ENCODE measurements at places on chromosomes 2 and 18.

GRCh38 chr2:223196331-223196730 is 144.3 kb downstream of the KCNE4 start:
- no peak for DNase-seq

GRCh38 chr2:180128861-180129260 is 121.8 kb upstream of the CWC22 start:
- no peak for DNase-seq

DNA sequence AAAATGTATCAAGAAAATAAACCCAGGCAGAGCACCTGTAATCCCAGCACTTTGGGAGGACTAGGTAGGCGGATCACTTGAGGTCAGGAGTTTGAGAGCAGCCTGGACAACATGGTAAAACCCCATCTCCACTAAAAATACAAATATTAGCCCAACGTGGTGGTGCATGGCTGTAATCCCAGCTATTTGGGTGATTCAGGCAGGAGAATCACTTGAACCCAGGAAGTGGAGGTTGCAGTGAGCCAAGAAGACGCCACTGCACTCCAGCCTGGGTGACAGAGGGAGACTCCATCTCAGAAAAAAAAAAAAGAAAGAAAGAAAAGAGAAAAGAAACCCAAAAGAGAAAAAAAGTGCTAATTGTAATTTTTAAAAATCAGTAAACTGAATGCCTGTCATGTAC is 41.4 kb downstream of the DDX18 start:
- no peak for DNase-seq

DNA sequence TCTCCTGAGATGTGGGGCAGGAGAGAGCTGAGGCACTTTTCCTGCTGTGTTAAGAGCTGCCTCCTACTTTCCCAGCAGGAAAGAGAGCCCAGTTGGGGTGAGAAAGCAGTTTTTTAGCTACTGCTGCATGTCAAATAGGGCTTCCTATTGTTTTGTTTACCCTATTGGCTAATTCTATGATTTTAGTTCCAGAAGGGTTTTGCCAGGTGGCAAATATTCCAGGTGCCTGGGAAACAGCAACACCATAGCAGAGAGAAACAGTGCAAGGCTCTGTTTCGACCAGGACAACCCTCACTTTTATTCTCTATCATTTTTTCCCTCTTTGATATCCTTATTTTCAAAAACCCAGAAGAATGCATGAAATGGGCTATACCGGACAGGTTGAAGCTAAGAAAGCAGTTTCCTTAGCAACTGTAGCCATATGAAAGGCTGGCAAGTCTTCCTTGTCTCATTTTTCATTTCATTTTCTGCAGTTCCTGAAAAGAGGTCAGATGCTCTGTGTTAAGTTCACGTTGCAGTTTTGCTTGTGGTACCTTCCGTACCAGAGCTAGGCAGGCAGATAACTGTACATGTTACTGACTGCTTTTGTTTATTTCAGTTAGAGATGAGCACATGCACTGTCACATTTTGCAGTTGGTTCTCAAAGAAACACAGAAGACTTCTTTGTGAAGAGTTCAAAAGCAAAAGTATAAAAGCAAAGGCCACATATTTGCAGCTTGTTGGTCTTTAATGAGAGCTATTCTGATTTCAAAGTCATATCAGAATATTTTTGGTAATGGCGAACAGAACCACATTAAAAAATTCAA is 84.8 kb downstream of the AQP4 start:
- DNase-seq = no peak

- no peak for DNase-seq
Measured at GRCh38 chr18:2846636-2847316, at the start of gene EMILIN2. TSS of gene EMILIN2 (plus strand) at chr18:2847006. CDS start at chr18:2847189, 183 bp downstream.

DNA sequence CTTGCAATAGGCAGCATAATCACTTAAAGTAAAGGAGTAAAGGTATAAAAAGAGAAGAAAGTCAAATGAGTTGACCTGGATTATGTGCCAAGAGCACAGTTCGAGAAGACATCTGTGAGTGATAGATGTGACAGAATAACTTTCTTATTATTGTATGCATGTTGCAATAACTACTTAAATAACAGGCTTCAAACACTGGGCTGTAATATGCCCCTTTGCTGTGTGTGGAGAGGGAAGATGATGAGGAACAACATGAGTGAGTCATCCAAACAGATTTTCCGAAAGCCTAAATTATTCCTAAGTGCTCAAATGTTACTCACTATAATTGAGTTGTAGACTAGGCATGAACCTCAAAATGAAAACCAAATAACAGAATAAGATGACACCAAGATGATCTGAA is 328.1 kb downstream of the EXOC6B start:
- DNase-seq = no peak

- DNase-seq = no peak
Measured at GRCh38 chr2:160932960-160933359, 227.3 kb upstream of the TANK start.

GRCh38 chr2:80560326-80560725 is 255.8 kb upstream of the LRRTM1 start:
- no peak for DNase-seq

GRCh38 chr2:44267796-44268648 is 7.3 kb upstream of the SLC3A1 start:
- no peak for DNase-seq

GRCh38 chr2:73908689-73909652 is 16.2 kb downstream of the ACTG2 start:
- no peak for DNase-seq

- no peak for DNase-seq
Measured at GRCh38 chr2:229160180-229160579, 110.9 kb downstream of the PID1 start.

DNA sequence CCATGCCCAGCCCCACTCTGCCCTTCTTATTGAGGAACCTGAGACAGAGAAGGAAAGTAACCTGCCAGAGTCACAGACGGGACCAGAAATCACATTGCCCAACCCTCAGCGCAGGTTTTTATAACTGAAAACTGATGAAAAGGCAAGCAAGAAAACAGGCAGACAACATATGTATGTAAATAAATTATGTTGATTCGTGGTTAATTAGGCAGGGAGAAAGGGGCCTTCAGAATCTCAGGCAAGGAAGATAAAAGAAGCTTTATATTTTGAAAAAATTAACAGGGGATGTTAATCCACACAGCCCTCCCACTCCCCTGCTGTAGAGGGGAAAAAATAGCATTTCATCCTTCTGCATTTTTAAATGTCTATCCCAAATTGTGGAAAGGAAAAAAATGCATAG is 378.5 kb downstream of the PIK3C3 start:
- DNase-seq = no peak

- DNase-seq = no peak
Measured at GRCh38 chr18:54742120-54742519, 86.2 kb upstream of the RAB27B start.

- DNase-seq = peak; percentile 47
Measured at GRCh38 chr2:878245-878930, 72.3 kb upstream of the SNTG2 start.

DNA sequence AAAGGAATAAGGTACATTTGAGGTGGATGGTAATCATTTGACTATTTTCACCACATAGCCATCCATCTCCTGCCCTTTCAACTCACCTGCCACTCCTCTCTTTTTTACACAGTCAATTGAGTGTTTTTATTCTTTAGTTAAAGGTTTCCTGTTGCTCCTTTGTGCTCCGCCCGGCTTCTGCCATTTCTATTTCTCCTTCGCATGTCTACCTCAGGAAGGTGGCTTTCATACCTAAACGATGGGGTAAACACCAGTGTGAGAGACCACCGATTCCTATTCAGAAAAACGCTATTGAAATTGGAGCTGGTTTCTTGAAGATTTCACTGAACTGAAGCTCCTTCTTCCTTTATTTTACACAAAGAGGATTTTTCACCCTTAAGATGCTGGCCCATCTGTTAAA is 1628.0 kb upstream of the PIK3C3 start:
- no peak for DNase-seq

- DNase-seq = no peak
Measured at GRCh38 chr18:58058720-58059119, 14.7 kb downstream of the NEDD4L start.

DNA sequence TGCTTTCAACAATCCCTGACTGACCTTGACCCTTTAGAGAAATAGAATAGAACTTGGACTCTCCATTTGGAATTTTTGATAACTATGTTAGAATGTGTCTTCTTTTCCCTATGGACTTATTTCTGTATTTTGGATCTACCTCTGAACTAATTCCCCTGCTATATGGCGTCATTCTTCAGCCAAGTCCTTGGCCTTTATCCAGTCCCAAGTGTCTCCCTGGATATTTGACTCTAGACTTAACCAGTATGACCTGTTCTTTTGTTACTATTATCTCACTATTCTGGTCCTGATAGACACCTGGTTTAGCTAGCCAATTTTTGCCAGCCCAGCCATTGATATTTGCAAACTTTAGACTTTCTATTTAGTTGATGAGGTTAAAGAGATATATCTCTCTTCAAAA is 186.8 kb downstream of the KCNS3 start:
- no peak for DNase-seq

DNA sequence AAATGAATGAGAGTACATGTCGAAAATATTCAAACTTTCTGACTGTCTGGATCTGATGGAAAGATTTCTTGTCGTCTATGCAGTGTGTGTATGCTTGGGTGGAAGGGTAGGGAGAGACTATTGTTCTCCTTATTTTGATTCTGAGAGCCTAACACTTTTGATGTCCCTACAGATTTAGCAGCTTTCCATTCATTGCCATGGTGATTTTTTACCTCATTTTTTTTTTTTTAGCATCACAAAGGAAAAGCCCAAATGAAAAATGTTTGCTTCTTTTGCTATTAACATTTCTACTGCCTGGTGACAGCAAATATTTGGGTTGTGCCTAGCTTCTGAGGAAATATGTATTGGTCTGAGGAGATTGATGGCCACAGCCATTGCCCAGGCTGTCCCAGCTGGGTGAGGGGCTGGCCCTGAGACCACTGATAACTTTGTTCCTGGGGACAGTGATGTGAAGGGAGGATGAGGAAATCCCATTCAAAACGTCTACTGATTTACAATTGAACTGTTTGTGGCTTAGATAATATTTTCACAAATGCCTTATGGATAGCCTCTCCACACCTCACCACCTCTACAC is 558.6 kb downstream of the DCC start:
- DNase-seq = no peak

DNA sequence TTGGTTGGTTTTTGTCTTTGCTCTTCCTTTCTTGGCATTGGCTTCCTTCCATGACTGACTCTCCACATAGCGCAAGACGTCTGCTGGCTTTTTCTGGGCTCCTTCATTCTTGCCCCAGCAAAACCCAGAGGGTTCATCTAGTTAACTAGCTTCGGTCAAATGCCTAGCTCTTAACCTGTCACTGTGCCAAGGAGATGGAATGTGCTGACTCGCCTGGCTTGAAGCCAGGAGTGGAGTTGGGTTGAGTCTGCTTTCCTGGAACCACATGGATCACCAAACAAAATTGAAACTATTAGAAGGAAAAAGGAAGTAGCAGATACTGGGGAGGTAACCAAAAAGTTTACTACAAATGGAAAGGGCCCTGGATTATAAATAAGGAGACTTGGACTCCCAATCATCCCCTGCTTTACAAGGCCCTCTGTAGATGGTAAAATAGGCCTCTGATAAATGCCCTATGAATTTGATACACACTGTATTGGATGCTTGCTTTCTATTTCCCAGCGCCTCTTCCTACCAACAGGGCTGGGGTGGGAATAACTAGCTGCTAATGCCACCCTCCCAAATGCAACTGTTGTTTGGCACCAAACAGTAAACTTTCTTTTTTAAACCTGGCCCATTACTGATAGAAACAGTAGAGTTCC is 11.3 kb downstream of the MALT1 start:
- DNase-seq = peak; percentile 57

DNA sequence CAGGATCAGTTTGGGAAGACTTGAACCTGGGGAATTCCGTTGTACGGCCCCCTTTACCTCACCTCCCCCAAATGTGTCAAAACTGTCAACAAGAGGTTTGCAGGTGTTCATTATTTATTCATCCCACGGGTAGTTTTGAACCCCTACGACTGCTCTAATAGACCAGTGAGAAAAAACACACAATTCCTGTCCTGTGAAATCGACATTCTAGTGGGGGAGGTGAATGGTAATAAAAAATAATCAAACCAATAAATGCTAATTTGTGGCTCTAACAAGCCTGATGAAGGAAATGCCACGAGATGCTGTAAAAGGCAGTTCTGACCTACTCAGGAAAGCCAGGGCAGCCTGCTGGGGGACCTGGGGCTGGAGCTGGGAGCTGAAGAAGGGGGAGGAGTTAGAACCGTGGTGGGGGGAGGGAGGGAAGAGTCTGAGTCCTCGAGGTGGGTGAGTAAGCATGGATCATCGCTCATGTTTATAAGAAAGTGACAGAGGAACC is 463 bp upstream of the DNAJB2 start:
- no peak for DNase-seq

DNA sequence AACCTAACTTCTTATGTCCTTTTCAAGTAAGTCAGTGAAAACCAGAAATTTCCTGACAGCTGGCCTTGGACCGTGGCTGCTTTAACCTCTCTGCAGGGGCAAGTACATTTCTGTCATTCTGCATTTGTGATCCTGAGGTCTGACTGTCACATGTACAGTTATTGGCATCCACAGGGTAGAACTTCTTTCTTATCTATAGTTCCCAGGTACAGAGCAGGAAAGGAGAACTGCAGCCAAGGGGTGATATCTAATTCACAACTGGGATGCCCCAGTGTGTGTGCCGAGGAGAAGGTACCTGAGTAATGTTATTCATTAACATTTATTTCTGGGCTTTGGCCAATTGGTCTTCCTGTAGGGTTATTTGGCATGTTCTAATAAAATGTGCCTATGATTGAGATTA is 468.9 kb downstream of the PARD3B start:
- DNase-seq = no peak

- no peak for DNase-seq
Measured at GRCh38 chr18:303607-304006, 35.8 kb upstream of the THOC1 start.

DNA sequence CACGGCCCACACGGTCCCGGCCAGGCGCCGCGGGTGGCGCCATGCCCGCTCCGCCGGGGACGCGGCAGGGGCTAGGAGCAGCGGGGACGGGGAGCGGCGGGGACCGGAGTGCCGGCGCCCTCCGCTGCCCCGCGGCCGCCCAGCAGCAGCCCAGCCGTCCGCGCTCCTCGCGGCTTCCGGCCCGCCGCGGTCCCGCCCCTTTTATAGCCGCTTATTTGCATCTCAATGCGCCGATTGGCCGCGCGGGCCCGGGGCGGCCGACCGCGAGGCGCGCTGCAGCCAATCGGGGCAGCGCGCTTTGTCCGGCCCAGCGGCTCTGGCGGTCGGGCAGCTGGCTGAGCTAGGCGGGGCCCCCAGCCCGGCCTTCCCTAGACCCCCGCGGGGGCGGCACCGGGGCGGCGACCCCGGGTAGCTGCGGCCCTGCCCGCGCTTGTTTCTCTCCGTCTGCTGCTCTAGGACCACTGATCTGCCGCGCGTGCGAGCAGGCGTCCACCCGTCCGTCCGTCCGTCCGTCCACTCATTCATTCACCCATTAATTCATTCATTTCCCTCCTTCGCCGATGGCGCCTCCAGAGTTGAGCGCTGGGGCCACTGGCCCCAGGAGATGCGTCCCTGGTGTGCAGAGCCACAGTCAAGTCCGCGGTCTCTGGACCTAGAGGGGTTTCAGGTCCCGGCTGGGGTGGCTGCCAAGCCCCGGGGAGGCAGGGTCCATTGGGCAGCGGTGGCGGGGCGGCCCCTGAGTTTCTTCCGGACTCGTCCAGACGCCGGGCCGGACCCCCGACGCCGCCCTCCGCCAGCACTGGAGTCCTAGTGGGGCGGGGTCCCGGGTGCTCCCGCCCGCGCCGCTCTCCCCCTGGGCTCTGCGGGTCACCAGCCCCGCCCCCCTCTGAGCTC is at the start of gene HES6:
Gene HES6, minus strand, starts transcription at position 176 of the 894 bp plus-strand sequence. Its CDS starts 133 bp downstream, at position 43.
- peak; percentile 84 for DNase-seq

- DNase-seq = no peak
Measured at GRCh38 chr2:50466685-50467084, 565.2 kb downstream of the NRXN1 start.

GRCh38 chr2:202035089-202035940 is 1.7 kb downstream of the FZD7 start:
- peak; percentile 65 for DNase-seq

GRCh38 chr2:20544153-20544747 is 97.4 kb downstream of the RHOB start:
- no peak for DNase-seq
